ENCODE measurements at places on chromosomes 6 and 20.

- no peak for DNase-seq
Measured at GRCh38 chr6:160238278-160238711, 20.3 kb downstream of the SLC22A2 start.

- DNase-seq, result no peak
Measured at GRCh38 chr6:36227379-36228228, 31.1 kb downstream of the BRPF3 start.

DNA sequence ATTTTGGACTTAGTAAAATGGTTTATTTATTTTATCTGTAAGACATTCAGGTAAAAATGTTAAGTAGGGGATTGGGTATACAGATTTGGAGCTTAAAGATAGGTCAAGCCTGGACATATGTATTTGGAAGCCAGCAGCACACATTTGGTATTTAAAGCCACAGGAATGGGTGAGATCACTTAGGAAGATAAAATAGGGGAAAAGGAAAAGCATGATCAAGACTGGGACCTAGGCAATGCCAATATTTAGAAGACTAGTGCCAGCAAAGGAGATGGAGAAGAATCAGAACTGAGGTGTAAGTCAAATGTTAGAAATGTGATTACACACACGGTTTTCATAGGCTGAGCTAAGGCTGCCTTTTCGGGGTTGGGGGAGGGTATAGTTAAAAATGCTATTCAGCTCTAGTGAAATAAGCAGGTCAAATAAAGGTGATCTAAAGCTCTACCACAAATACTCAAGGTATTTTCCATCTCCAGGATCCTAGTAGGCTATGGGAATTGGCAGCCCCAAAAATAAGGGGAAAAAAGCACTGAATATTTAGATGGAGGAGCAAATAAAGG lies 20.6 kb downstream of the SLC2A12 start:
- no peak for DNase-seq

- no peak for DNase-seq
Measured at GRCh38 chr6:69038841-69039240, 403.8 kb downstream of the ADGRB3 start.

DNA sequence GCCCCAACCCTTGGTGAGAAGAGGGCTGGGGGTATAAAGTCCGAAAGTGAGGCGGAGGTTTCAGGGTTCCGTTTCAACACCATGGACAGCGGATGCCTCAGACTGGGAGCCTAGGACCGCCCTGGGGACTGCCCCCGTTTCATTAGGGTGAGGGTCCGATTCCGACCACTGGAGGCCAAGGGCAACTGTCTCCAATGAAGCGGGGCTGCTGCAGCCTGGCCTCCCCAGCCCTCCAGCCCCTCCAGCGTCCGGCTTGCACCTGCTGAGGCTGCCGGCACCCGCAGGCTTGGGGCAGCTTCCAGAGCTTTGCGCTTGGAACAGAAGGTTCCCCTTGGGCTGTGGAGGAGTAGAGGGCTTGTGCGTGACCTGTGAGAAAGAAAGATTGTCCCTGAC lies 39.9 kb downstream of the YTHDF1 start:
- DNase-seq, result no peak

DNA sequence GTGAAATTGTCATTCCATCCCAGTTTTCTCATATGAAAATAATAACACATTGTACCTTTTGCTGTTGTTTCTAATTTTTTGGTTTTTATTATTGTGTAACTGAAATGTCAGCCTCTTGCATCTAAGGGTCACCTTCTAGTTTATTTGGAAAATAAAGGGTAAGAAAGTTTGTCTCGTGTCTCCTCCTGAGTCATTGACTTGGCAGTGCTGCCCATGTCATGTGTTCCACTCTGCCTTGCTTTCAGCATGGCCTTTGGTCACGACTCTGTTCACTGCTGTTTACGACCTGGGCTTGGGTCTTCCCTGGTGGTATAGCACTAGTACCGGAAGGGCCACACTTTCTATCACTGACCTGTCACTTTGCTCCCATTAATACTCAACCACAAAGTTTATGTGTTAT lies 171.4 kb upstream of the RSPO3 start:
- DNase-seq, result no peak

- DNase-seq, result no peak
Measured at GRCh38 chr6:157491571-157492232, 110.7 kb downstream of the ZDHHC14 start.

DNA sequence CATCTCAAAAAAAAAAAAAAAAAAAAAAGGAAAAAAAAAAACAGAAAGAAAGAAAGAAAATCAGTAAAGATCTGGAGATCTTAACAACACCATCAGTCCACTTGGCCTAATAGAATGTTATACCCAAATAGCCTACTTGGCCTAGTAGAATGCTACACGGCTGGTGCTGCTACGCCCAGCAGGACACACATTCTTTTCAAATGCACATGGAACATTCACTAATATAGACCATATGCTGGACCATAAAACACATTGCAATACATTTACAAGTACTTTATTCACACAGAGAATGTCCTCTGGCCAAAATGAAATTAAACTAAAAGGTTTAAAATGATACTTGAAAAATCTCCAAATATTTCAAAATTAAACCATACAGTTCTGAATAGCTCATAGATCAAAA lies 80.0 kb upstream of the TNFAIP3 start:
- no peak for DNase-seq

- DNase-seq, result no peak
Measured at GRCh38 chr6:45555981-45556771, 178.4 kb upstream of the SUPT3H start.

- DNase-seq, result no peak
Measured at GRCh38 chr6:40509086-40509485, 78.1 kb downstream of the LRFN2 start.

DNA sequence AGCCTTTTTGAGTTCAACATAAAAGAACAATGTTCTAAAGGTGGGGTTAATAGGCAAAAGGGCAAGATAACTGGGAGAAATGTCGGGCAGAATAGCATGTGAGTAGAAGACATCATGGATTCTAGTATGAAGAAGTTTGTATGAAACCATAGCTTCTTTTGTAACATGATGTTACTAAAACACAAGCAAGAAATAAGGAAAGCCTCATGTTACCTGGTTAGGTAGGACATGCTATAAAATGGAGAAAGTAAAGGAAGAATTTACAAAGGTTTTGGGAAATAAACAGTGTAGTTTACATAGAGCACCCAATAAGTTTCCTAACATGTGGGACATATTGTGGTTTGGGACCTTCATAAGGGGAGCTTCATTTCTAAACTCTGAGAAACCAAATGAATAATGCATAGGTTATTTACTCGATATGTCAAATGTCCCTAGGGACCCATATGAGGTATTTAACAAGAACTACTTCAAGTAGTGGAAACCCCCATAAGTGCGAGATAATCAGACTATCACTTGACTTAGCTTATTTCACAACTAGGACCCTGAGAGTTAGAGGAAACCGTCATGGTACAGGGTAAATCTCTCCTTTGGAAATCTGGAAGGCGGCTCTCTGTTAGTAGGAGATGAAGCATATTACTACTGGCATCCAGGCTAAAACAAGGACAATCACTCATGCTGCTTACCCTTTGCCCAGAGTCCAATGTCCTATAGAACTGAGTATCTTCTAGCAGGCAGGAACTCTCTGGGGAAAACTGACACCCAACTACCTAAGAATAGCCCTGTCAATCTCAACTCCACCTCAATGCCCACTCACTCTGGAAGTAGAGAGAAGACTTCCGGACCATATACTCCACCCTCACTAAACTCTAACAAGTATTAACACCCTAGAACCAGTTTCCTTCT lies 57.5 kb downstream of the ILRUN start:
- DNase-seq, result no peak

GRCh38 chr20:45836841-45837240 lies 3.2 kb downstream of the SNX21 start:
- no peak for DNase-seq

DNA sequence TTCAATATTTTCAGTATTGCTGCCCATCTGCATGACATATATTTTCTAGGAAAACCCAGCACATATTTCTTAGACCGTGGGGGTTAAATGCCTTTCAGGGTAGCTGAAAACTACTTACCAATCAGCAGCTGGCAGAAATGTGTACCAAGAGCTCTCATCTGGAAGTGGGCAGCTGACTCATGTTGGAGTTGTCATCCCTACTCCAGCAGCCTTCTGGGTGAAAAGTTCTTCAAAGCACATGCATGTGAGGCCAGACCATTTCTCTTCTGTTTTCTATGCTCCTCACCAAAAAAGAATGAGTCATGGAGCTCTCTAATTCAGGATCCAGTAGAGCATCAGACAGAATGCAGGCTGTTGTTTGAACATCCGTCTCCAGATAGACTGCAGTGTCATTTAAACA lies 135.5 kb downstream of the PAX1 start:
- no peak for DNase-seq

GRCh38 chr20:63785691-63786131 lies 45.4 kb downstream of the ZBTB46 start:
- no peak for DNase-seq

DNA sequence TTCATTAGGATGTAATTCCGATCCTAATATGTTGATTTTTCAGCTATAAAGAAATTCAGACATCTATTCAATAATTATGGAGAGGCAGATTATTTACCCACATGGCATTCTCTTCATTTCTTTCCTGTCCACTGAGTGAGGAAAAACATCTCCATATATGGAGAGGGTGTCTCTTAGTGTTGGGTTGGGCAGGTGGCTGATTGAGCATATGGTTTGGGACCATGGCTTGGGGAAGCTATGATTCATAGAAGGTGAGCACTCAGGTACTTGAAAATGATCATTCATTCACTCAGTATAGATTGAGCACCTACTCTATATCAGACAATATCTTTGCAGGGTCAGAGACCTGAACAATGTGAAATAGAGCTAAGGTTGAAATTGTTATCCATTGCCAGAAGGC lies 41.3 kb upstream of the IL20RA start:
- DNase-seq, result no peak

GRCh38 chr6:134546962-134547645 lies 229.2 kb upstream of the SGK1 start:
- no peak for DNase-seq

DNA sequence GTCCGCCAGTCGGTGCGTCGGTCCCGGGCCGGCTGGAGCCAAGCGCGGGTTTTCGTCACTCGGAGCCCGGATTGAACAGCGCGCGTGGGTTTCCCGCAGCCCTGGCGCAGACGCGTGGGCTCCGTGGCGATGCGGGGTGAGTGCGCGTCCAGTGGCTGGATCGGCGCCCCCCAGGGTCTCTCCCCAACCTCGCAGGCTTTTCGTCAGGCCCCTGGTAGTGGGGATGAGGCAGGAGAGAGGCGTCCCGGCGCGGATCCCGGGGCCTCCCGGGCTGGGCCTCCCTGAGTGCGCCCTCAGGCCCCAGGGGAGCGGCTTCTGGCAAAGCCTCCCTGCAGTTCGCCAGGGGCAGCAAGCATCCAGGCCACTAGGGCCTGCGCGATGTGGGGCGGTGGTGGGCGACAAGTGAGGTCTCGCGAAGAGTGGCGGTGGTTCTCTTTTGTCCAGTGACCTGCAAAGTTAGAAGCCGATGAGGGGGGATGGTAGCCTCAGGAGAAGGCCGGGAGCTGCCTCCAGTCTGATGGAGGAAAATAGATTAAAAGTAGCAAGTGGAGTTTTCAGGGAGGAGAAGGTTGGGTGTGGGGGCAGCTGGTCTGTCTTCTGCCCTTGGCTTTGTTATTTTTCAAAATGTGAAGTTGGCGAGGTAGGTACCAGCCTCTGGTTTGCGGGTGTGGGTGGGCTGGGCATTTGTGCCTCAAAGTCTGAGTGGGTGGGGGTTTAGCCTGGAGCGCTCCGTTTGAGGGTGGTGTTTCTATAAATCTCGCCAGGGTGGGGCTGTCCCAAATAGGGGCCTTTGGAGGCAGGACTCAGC lies 1.6 kb downstream of the TOX2 start:
- no peak for DNase-seq

DNA sequence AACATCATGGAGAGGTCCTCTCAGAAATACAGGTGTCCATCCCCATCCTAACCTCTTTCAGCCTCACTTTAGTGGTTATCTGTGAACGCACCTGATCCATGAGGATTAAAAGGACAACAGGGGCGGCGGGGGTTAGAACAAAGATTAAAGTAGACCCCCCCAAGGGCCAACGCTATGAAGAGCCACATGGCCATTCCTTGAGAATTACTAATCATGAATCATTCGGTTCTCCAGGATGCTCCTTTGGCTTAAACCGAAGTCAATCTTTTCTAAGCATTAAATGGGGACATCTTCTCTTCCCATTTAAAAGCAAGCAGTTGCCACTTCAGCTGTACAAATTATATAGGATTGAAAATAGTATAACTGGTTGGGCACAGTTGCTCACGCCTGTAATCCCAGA lies 212.4 kb downstream of the GMPR start:
- no peak for DNase-seq

GRCh38 chr20:2234598-2235191 lies 61.1 kb upstream of the TGM3 start:
- DNase-seq, result no peak

- no peak for DNase-seq
Measured at GRCh38 chr6:6923605-6924004, 184.2 kb upstream of the RREB1 start.

DNA sequence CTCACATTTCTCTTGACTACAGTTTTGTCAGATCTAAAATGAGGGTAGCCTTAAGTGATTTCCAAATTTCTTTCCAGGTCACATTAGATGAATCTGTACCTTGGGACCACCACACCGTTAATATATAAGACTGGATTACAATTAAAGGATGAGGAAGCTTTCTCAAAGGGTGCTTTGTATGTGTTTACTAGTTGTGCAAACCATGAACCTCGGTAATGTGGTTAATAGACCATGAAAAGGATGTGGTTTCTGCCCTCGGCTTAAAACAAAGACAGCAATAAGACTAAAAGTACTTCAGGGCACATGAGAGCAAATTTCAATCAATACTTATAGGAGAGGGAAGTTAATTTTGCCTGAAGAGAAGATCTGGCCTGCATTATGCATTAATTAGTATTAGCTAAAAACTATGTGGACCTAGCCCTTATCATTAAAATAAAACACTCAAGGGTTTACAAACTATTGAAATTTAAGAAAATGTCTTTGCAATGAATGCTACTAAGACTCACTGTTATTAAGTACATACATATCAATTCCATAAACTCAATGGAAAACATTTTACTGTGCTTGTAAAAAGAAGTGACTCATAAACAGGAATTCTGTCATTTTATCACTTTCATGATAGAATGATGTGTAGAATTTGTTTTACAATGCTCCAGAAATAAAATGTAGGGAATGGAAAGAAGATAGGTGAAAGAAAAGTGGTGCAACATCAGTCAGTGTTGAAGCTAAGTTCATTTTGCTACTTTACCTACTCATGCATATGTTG lies 936 bp upstream of the TMX4 start:
- DNase-seq, result peak; percentile 20

DNA sequence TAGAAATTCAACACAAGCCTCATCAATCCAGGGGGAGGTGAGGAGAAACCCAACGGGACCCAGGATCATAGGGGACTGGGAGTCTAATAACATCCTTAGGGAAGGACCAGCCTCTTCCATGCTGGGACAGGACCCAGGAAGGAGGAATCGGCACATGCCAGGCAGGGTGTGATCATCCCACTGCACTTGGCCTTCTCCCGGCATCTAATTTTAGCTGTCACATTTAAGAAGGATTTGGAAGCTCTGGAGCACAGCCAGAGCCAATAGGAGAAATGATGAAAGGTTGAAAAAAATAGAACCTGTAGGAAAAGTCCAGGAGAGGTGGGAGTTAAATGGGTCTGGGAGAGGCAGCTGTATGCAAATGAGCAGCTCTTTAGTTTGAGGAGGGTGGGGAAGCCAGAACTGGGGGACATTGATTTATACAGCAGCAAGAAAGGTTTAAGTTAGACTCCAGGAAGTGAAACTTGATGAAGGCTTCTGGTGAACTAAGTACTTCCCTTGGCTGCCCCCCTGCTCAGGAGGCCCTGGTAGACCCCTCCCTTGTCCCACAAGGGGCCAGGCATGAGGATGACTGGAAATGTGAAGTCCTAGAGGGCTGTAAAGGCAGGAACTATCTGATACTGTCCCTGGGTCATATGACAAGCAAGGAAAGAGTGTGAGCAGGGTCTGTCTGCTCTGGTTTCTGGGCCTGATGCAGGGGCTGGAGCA lies 260.3 kb downstream of the LRFN2 start:
- no peak for DNase-seq
